Skeletal muscle tissue (tissue), 5 donors: ENCODE measurements at places on chromosomes 2 and 18. TPM values are rescaled to one million over a fixed set of nuclear protein-coding genes. Genes with fewer than 3 reads are reported as not detected.

The IKZF2 gene
- 4.2 TPM for total RNA-seq

The ESPNL gene
- 1.6 TPM for total RNA-seq

The SERPINB12 gene
- total RNA-seq: not detected

The ABCG8 gene
- total RNA-seq: under 0.01 TPM

The CIDEA gene
- 2.1 TPM for total RNA-seq

The MC5R gene
- 1.6 TPM for total RNA-seq

The INPP5D gene
- total RNA-seq: 8.4 TPM

The HAAO gene
- 4.2 TPM for total RNA-seq

The FBLN7 gene
- total RNA-seq: 9.9 TPM

The MAPRE2 gene
- total RNA-seq: 9.4 TPM

The POTEJ gene
- not detected for total RNA-seq

The PRPF40A gene
- 34.4 TPM for total RNA-seq

The ANAPC1 gene
- total RNA-seq: 38.6 TPM

The FLACC1 gene
- total RNA-seq: 1.0 TPM

The PROKR1 gene
- total RNA-seq: 0.52 TPM

The BOLA3 gene
- 15.7 TPM for total RNA-seq

The MERTK gene
- 4.2 TPM for total RNA-seq

The CD207 gene
- total RNA-seq: under 0.01 TPM

The POMC gene
- total RNA-seq: 4.2 TPM

The LRRC30 gene
- total RNA-seq: 9.4 TPM

The CDCA7 gene
- total RNA-seq: 9.9 TPM

The CRYBA2 gene
- not detected for total RNA-seq

The CCDC102B gene
- total RNA-seq: 21.9 TPM

The DOK1 gene
- total RNA-seq: 12.0 TPM

The SCN2A gene
- not detected for total RNA-seq

The LGALSL gene
- 11.5 TPM for total RNA-seq

The TMEM87B gene
- 30.3 TPM for total RNA-seq

The PLCL1 gene
- total RNA-seq: 12.5 TPM

The FAM237A gene
- total RNA-seq: not detected

The PCARE gene
- total RNA-seq: under 0.01 TPM
